Stimulated activated CD4-positive, alpha-beta T cell treated with anti-CD3 and anti-CD28 coated beads, Interleukin-15, amount 100 ng/mL, for 1 hour (primary cell): ENCODE measurements at places on chromosomes 6 and 20.

DNA sequence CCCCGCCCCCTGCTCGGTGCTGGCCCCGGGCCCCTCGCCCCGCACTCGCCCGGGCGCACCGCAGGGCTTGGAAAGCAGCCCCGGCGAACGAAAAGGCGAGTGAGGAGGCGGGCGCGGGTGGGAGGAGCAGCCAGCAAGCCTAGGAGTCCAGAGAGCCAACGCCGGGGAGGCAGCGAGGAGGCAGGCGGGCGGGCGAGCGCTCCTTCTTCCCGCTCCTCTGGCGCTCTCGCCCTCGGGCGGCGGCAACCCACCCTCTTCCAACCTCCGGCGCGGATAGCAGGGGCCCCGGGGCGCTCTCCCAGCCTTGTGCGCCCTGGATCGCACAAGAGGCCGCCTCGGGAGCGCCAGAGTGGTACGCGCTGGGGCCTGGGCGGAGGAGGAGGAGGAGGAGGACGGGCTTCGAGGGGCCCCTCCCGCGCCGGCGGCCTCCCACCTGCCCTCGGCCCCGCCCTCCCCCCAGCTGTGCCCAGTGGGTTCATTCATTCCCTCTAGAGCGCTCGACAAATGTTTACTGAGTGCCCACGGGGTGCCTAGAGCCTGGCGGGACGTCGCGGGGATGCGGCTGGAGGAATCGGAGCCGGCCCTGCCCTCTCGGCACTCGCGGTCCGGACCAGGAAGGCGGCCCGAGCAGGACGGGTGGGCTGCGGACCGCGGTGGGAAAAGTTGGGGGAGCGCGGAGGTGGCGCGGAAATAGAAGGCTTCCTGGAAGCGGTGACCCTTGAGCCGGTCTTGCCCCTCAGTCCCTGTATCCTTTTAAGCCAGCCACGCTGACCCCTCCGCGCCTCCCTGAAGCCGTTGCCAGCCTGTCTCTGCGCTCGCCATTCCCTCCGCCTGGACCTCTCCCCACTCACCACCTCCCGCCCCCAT, at the start of gene BMP7:
Gene BMP7 (minus strand): TSS at position 351 of the 867 bp plus-strand sequence. CDS start 519 bp downstream, outside the sequence.
- DNase-seq = no peak

DNA sequence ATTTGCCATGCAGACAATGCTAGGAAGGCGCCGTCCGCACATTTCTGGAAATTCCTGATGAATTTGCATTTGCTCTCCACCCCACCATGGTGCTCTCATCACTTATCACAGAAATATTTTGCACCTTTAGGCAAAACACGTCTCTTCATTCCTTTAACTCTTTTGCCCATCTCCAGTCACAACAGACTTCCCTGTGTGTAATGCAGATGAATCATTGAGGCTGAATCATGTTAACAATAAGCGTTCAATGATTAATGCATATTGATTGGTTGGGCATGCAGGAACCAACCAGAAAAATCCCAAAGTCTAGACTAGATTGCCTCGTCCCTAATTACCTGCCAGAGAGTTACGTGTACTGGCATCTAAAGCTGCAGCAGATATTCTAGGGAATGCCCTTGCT, 80.0 kb upstream of the ATXN1 start:
- no peak for DNase-seq

DNA sequence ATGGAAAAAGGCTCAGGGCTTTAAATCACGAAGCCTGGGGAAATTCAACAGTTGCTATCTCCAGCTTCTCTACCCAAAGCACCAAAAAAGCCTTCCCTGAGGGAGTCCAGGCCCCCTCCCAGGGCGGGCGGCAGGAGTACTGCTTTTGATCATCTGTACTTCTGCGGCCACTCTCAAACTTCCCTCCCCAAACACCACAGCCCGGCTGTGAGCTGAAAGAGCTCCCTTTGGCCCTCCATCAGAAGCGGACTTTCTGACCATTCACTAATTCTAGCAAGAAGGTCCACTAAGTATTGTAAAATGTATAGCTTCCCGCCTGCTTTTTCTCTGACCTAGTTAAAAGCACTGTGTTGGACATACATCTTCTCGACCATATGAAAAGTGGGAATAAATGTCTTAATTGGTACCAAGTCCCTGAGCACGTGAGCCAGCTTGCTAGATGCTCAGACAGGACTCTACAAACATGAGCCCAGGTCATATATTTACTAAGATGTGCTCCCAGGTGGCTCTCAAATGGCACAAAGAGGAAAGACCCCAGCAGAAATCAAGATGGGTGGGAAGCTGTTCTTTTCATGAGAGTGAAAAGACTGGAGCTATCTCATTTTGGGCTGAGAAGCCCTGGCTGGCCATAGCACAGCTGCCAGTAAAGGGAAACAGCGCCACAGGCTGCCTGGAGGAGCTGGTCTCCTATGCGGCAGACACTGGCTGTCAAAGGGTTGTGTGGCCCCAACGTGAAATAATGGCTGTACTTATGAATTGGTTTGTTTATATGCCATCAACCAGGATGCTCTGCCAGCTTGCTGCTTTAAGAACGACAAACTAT, 58.6 kb downstream of the GFOD1 start:
- DNase-seq = no peak

- no peak for DNase-seq
Observed at GRCh38 chr6:33807606-33808005, 3.8 kb upstream of the MLN start.

DNA sequence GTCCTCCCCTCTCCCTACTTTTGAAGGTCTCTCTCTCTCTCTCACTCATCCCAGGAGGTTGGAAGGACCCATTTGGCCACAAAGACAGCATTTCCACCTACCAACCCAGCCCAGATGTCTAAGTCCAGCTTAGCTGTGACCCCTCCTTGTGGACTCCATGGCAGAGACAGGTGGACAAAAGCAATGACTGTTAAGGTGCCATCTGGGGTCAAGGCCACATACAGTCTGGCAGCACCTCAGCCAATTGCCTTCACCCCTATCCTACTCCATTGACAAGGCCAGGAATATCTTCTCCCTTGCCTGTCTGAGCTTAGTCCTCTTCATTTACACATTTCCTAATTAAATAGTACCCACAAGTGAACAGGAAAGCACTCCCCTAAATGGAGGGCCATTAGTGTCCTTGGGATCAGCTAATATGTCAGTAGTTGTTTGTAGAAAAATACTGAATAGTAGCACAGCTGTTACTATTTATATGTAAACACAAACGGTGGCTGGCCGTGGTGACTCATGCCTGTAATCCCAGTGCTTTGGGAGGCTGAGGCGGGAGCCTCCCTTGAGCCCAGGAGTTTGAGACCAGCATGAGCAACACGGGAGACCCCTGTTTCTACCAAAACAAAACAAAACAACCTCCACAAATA, 28.8 kb downstream of the GCM1 start:
- no peak for DNase-seq
